ENCODE measurements at places on chromosomes 7 and 10.

DNA sequence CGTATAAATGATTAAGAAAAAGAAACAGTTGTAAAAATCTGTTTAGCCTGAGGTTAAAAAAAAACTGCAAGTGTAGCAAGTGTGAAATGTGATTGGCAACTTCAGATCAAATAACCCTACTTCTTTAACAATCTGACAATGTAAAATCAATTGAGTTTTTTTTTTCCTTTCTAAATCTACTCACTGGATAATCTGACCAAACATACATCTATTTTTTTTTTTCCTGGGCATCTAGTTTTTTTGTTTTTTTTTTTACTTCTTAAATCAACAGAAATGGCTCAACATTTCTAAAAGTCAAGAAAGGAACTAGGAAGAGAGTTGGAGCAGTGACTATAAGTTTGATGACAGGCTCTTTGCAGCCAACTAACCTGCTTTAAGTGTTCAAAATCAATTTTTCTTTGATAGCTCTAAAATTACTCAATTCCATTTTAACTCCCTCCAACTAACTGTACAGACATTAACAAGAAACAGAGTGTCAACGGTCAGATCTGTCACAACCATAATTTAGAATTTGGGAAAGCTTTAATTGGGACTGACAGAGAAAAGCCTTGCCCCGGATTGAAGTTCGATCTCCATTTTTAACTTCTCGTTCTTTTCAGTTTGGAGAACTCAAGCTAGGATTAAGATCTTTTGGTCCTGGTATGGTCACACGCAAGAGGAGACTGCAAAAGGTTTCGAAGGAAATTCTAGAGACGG, 1.2 kb downstream of the ARL3 start:
- no peak for DNase-seq

DNA sequence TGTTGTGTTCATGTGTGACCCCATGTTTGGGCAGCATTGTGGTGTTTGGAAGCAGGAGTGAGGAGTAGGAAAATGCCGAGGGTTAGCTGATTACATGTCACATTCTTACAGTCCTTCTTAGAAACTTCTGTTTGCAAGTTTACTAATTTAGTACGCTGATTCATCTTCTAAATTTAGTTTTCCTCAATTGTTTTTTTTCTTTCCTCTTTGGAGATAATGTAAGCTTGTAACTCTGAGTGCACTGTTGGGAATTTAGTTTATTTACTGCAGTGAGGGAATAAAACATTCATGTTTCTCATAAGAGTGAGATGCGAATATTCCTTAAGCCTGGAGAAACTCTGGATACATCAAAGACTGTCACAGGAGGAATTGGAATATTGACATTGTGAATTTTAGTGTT, 135.0 kb downstream of the NT5C2 start:
- no peak for DNase-seq

GRCh38 chr7:100603726-100604027, 1.5 kb downstream of the PCOLCE start:
- no peak for DNase-seq

DNA sequence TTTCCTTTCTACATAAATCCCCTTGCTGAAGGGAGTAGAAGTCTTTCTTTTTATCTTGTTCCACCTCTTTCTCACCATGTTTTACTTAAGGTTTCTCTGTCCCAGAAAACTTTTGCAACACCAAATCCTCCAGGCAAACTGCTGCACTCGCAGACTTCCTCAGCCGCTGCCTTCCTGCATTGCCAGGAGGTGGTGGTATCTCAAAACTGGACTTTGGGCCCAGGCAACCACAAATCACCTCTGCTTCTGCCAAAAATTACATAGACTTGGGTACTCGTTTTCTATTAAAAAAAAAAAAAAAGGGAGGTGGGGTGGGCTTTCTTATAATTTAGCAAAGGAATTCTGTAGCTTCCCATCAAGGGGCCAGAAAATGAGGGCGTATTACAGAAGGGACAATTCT, 14.7 kb downstream of the INA start:
- no peak for DNase-seq

- DNase-seq: no peak
Measured at GRCh38 chr10:83225781-83226180, 913.5 kb upstream of the GHITM start.

GRCh38 chr10:122957474-122957873, 3.4 kb upstream of the C10orf88 start:
- DNase-seq: no peak

DNA sequence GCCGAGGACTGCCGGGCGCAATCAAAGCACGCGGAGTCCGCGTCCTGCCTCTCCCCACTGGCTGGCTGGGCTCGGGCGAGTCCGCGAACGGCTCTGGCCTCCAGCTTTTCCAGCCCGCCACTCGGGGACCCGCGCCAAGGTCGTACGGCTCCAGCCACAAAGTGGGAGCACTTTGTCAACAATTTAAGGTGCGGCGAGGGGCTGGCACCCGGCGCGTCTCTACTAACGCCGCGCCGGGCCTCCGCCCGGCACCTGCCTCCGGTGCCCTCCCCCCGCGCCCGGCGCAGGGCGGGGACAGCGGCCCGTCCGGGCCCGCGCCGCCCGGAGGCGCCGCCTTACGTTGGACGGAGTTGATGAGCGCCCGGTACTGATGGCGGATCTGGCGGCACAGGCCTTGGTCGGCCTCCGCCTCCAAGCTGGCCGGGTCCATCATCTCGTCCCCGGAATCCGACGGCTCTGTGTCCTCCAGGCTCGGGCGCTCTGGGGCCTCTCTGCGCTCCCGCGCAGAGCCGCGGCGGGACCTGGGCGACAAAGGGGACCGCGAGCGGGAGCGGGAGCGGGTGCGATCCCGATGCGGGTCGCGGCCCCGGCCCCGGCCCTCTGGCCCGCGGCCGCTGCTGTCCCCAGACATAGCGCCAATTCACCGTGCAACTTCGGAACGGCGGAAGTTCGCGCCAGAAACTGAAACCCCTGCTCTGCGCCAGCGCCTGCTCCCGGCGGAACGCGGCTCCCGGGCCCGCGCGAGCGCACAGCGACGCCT, at the start of gene NSMCE4A:
Gene NSMCE4A, minus strand, starts transcription at position 683 of the 760 bp plus-strand sequence. Its CDS starts 52 bp downstream, at position 631.
- DNase-seq: peak; percentile 81

DNA sequence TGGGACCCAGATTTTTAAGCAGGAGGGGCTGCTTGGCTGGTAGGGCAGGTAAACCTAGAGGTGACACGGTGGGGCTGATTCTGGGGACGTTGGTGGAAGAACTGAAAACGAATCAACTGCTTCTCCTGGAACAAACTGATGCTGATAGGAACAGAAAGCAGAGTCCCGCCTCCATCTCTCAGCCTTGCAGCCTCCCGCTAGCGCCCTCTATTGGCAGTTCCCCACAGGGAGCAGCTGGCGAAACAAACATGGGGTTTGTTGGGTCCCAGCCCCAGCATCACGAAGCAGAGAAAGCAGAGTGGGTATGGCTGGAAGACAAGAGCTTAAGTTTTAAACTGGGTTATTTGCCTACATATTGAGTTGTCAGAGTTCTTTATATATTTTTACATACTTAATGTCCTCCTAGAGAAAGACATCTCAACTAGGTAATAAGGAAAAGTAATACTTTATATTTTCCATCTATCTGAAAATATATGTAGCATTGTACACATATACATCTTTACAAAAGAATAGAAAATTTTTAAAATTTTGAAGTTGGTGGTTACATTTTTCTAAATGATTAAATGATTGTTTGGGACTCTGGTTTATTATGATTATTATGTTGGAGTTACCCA, 42.3 kb upstream of the FOXI2 start:
- DNase-seq: no peak
